ENCODE measurements at places on chromosomes 12 and 14.

DNA sequence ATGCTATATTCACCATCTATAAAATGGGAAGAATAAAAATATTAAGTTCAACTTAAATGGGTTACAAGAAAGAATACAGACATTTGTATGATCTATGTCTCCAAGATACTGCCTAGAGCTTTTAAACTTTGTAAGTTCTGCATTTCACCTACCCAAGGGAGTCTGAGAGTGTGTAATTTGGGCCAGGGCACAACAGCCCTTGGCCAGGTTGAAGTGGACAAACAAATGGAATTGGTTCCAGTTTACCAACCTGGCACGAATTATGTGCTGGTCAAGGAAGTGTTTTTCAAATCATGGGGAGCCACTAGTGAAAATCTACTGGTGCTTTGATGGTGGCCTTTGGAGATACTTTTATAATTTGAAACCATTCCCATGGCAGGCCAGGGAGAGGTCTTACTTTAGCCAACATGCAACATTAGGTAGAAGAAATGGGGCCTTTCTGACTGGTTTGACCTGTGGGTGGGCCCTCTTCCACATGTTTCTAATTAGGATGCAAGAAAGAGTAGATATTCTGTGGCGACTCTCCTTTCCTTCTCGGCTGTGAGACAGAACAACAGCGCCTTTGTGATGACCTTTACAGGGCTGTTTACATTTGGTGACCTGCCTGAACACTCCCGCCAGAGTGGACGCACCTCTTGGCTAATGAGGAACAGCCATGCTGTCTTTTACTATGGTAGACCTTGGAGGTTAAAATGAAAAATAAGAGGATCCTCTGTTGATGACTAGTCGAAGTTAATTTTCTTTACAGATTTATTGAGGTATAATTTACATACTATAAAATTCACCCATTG lies 476.6 kb downstream of the ZFP36L1 start:
- DNase-seq, result no peak

DNA sequence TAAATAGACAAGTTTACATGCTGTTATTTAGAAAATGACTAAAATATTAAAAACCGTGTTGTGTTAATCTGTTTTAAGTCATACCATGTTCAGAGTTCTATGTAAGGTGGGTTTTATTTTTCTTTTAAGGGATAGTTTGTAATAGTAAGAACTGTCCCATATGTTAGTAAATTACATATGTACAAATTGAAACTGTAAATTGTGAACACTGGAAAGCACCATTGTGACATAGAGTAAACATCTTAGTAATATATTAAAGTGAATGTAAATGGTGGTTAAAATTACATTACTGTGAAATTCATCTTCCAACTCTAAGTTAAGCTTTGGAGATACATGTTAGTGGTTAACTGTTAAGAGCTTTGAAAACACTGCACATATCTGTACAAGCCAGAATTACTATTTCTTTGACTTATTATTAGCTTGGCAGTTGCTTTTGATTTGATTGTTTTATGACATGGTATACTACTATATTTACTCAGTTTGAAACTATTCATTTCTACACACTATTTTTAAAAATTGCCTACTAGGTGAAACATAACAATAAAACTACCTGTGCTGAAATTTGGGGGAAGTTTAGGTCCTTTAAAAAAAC lies 27.4 kb upstream of the DIP2B start:
- no peak for DNase-seq

DNA sequence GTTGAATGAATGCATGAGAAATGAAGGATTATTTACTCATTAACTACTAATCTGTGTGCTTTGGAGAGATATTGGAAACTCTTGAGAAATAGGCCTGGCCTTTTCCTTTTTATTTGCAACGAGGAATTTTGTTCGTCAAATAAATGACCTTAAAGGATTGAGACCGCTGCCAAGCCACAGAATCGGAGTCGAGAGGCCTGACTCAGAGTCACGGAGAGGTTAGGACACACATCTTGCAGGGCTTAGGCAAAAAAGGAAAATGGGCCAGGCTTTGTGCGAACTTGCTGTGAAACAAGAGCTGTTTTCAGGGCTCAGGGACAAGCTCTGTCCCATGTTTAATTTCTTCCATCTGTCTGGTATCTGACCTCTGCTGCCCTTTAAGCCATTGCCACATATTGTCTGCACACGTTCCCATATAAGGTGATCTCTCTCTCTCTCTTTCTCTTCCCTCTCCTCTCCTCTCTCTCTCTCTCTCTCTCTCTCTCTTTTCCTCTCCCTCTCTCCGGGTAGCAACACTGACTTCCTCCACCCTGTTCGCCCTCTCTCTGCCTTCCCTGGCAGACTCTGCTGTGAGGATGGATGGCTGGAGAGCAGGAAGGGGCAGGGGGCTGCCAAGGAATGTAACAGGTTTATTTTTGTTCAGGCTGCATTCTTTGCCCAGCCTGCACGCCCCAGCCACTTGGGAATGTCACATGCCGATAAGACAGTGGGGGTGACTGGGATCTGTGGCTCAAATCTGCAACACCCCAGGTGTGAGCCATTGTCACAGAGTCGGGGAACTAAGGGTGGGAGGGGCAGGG lies 14.9 kb upstream of the IFT81 start:
- DNase-seq, result no peak

DNA sequence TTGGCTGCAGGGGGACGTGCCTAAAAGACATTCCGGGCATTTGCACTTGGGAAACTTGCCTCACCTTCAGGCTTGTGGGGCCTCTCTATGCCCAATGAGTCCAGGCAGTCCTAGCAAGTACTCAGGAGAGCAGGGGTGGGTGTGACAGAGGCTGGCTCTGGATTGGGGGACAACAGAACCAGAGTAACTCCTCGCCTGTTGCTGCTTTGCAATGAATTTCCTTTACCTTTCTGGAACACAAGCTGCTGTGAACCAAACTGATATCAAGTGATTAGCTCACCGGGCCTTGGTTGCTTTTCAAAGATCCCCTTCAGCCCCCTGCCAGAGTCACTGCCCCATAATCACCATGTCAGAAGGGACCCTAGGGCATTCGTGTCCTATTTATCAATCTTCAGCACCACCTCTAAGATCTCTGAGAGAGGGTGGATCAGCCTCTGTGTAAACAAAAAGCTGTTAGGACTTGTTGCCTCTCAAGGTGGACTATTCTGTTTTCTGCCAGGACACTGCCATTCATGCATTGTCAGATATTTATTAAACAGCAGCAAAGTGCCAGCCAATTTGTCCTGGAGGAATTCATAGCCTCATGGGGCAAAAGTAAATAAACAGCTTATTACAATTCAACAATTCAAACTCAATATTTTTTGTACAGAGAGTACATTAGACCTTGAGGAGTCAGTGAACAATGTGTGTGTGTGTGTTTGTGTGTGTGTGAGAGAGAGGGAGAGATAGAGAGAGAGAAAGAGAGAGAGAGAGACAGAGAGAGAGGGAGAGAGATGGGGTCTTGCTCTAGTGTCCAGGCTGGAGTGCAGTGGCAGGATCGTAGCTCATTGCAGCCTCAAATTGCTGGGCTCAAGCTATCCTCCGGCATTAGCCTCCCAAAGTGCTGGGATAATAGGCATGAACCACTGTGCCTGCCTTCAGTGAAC lies 11.3 kb downstream of the NFATC4 start:
- no peak for DNase-seq

DNA sequence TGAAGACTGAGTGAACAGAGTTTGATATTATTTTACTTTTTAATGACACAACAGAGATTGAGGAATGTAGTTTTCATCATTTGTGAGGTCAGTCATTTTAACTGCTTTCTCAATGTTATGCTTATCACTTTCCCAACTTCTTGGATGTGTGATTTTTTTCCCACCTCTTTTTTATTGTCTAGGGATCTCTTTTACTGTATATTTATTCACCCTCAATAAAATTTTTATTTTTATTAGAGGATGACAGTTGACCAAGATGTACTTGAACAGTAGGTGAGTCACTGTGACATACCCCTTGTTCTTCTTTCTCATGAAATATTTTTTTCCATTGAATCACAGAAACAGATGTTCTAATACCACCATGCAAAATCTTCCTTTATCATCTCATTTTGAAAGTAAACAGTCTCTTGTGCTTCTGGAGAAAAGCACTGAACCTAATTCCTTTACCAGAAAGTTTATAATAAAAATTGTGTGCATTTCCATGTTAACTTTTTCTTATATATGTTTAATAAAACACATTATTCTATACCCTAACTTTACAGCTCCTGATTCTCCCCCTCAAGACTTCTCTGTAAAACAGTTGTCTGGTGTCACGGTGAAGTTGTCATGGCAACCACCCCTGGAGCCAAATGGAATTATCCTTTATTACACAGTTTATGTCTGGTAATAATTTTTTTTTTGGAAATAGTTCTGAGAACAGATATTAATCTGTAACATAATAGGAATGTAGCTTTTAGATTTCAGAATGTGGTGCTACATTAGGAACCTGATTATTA lies 65.9 kb downstream of the PTPRQ start:
- no peak for DNase-seq

DNA sequence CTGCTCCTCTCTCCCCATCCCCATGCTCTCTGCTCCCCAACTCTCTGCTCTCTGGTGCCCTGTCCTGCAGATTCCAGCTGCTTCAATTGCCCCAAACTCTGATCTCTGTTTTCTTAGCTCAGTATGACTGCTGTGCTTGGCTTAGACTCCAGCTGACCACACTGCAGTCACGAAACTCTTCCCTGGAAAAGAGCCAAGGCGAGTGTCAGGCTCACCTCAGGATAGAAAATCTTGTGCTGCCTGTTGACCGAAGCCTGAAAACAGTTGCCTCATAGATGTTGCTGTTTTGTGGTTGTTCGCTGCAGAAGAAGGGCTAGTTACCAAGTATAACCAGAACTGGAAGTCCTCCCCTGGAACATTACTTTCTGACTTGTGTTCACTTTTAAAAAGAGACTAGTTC lies 6.7 kb upstream of the STON2 start:
- DNase-seq, result no peak

DNA sequence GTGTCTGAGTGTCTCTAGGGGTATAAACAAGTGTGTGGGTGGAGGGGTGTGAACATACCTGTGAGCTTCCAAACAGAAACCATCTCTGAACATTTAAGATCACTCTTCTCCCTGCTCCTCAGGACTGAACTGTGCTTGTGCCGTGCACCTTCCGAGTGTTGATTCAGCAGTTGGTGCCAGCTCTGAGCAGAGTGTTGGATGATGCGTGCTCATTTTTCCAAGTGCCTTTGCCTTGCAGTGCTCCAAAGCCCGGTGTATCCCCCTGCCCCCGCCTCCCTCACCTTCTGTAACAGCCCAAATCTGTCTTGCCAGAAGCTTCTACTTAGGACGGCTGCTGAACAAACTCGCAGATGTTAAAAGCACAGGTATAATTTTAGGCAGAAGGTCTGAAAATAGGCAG lies 4.4 kb downstream of the WSCD2 start:
- no peak for DNase-seq

DNA sequence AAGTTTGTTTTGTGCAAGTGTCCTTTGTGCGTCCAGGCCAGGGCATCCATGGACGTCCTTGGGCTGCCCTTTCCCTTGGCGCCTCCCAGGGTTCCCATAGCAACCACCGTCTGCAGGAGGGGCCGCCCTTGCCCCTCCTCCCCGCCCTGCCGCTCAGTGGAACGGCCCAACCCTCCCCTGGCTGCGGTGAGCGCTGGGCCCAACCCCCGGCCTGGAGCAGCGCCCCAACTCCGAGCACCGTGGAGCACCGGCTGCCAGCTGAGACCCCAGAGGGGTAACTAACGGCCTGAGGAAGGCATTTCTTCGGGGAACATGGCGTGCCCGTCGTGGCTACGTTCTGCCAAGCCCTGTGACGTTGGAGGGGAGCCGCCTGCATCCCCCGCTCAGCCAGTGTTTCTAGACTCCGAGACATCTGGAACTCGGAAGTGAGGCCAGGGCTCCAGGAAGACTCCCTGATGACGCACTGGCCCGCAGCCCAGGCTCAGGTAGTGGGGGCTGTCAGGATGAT lies 5.3 kb upstream of the ACACB start:
- DNase-seq, result peak; percentile 47

DNA sequence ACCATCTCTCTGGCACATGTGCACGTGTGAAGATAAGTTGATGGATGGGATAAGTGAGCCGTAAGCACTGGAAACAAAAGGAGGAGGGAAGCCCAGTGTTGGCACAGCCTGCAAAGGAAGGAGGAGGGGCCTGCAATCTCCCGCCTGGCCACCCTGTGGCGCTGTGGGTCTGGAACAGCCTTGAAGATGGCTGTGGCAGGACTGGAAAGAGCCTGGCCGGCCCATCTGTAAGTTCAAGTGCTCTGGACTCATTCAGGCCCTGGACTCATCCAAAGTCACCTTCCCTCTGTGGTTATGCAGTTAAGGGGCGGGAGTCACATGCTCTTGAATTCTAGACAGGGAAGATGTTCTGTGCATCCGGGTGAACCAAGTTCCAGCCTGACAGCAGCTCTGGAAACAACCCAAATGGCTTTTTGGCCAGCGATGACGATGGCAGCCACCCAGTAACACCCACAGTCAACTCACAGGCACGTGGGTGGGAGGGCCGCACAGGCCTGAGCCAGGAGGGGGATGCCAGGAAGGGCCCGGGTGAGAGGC lies 50.4 kb downstream of the CHGA start:
- DNase-seq, result peak; percentile 13

- no peak for DNase-seq
Measured at GRCh38 chr12:22276313-22276712, 58.2 kb downstream of the ST8SIA1 start.

GRCh38 chr12:5124401-5124800 lies 80.7 kb downstream of the KCNA5 start:
- no peak for DNase-seq

- DNase-seq, result peak; percentile 77
Measured at GRCh38 chr12:50597200-50598195, 92.7 kb downstream of the DIP2B start.

GRCh38 chr14:91185721-91186120 lies 58.8 kb downstream of the GPR68 start:
- no peak for DNase-seq

GRCh38 chr14:54642801-54643695 lies 76.1 kb downstream of the SAMD4A start:
- DNase-seq, result no peak

GRCh38 chr12:79635676-79636075 lies 55.1 kb downstream of the PAWR start:
- DNase-seq, result no peak

GRCh38 chr14:33733310-33733709 lies 217.6 kb downstream of the EGLN3 start:
- no peak for DNase-seq

DNA sequence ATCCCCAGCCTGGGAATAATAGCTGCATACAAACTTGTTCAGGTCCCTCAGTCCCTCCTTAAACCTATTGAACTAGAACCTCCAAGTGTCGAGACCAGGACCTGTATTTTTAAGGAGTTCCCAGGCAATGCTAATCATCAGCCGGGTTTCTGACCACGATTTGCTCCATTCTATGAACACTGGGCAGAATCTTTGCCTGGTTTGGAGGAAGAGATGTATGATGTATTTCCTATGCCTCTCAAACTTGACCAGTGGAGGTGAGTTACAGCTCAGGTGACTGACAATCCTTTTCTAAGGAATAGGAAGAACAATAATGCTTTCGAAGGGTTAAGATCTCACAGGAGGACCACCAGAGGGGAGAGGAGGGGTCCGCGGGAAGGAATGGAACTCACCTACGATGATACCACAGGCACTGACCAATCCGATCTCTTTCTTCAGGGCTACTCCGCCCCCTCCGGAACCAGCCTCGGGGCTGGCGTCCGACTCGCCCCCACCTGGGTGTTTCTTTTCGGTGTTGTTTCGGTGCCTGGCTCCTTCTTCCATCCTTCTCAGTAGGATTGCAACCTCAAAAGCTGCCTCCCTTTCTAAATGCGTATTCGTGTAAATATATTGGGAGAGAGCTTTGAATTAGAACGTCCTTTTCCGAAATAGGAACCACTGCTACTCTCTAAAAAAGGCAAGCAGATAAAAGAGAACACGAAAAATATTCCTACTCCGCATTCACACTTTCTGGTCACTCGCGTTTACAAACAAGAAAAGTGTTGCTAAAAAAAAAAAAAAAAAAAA lies 895 bp downstream of the SLC7A8 start:
- DNase-seq, result peak; percentile 18

- DNase-seq, result no peak
Measured at GRCh38 chr14:77145975-77146740, 4.6 kb upstream of the ZDHHC22 start.

All from stimulated activated CD4-positive, alpha-beta T cell treated with anti-CD3 and anti-CD28 coated beads, Interleukin-1b, Interleukin-23, amount 100 ng/mL, for 48 hours (primary cell).